Stimulated activated CD8-positive, alpha-beta memory T cell treated with anti-CD3 and anti-CD28 coated beads, Interleukin-15, amount 100 ng/mL, for 4 hours (primary cell): ENCODE measurements at places on chromosomes 7 and 10.
A peak's percentile ranks its signal among the peaks of the same experiment; 100 is the strongest.

GRCh38 chr10:92829042-92829785 lies 19.1 kb upstream of the EXOC6 start:
- no peak for DNase-seq

DNA sequence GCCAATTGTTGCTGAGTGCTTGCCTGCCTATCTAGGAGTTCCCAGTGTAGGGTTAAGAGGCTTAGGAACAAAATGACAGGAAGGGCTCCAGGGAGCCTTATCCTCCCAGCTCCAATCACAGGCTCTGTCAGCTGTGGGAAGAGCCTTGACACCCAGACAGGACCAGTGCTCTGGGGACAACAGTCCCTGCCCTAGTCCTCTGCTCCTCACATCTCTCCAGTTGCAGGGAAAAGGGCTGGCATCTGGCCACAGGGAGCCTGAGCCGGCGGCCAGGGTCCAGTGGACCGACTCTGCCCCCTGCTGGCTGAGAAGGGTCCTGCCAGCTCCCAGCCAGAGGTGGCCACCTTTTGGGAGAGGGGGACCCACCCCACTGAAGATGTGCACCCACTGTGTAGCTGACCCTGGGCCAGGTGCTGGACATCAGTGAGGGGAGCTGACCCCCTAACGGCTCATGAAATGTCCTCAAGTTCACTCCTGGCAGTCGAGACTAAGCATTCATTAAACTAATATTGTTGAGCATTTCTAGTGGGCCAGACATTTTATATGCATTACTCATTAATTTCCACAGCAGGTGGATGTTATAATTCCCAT lies 17.6 kb downstream of the DNAJB12 start:
- DNase-seq, result peak; percentile 38

DNA sequence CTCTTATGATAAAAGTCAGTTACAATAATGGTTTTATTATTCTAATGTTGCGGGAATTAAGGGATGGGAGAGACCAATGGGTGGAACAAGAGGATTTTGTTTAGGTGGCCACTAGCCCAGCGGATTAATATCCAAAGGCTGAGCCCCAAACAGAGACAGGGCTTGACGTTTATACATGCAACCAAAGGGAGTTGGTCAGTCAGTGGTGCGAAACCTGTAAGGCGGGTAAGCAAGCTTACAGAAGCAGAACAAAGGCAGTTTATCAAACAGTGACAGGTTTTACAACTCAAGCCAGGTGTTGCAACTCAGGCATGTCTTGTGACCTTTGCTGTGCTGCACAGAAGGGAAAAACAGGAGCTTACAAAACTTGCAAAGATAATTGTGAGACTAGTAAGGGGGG lies 622.9 kb upstream of the MBL2 start:
- DNase-seq, result no peak

- no peak for DNase-seq
Observed at GRCh38 chr10:88386204-88386788, 196.8 kb downstream of the RNLS start.

GRCh38 chr7:78563191-78563590 lies 764.6 kb downstream of the PHTF2 start:
- DNase-seq, result no peak

- no peak for DNase-seq
Observed at GRCh38 chr7:121449329-121449728, 53.2 kb upstream of the FAM3C start.

DNA sequence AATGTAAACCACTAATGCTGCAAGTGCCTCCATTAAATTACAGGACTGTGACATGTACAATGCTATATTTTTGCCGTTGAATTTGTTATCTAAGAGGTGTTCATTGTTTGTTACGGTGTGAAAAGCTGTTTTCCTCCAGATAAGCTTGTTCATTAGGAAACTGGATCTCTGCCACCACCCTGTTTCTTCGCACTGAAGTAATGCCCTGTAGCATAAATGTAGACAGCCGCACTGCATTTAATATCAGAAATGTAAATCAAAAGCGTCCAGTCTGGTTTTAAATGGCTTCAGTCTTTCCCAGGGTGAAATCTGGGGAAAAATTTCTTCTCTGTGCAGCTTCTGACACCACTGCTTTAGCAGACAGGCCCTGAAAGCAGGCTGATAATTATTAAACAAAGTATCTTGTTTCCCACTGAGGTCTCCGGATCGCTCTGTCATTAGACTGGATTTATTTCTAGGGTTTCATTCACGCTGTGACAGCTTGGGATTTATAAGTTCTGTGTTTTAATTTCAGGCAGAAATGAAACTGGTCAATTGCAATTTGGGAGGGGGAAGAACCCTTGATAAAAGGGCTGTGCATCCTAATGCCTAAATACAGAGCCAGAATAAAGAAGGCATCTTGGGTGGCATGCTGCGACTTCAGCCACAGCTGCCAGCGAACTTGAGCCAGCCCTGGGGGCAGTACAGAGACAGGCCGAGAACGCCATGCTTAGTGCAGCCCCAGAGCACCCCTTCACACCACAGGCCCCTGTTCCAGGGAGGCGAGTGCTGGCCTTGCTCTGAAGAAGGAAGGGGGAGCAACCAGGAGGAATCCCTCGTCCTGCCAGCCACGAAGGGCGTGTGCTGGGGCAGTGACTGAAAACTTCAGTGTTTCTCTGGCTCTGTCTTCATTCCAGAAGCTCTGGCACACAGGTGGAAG lies 547.7 kb upstream of the GALNT17 start:
- no peak for DNase-seq

GRCh38 chr7:112752576-112752975 lies 37.6 kb downstream of the TMEM168 start:
- DNase-seq, result no peak

DNA sequence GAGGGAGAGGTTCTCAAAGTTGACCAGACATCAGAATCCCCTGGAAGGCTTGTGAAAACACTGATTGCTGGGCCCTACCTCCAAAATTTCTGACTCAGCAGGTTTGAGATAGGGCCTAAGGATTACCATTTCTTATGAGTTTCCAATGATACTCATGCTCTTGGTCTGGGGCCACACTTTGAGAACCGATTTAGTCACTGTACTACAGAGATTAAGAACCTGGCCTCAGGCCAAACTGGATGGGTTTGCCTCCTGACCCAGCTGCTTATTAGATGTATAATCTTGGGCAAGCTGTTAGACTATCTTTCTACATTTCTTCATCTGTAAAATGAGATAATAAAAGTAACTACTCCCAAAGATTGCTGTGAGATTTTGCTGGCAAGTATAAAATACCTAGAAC lies 77.1 kb upstream of the SCIN start:
- no peak for DNase-seq

GRCh38 chr7:140156460-140157080 lies 20.2 kb downstream of the KDM7A start:
- no peak for DNase-seq

- DNase-seq, result no peak
Observed at GRCh38 chr7:155226261-155227003, 71.2 kb upstream of the INSIG1 start.

DNA sequence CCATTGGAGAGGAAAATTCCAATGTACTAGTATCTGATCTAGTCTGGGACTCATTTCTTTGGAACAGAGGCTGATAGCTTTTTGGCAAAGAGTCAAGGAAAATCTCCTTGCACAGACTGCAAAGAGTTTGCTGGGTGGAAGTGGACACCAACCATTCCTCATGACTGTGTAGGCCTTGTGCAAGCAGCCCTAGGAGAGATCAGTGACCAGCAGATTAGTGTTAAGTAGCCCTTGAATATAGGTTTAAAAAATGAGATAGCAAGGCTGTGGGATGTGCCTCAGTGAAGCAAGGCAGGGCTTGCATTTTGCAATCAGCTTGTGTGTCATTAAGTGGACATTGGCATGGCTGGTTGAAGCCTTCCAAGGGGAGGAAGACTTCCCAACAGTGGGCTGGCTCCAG lies 341.6 kb downstream of the PLXNA4 start:
- no peak for DNase-seq

DNA sequence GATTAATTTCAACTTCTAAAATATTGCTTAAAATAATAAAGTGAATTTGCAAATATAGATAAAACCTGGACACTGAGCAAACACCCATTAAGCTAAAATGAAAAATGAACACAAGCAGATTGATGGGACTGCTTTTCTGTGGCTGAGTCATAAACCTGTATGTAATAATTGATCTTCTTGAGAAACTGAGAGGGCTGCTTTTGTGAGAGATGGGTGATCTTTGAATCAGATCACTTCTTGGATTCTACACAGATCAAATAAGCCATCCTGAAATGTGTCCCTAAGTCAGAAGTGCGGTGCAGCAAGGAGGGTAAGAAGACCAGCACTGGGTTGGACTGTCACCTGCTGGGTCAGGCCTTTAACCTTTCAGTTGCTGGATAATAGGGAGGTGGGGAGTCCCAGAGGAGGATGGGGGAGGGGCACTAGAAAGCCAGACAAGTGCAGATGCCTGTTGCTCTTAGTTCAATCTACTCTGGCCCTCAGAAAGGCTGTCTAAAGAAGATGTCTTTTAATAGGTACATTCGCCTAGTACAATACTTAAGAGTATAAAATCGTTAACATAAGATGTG lies 178.2 kb upstream of the NAMPT start:
- DNase-seq, result no peak

DNA sequence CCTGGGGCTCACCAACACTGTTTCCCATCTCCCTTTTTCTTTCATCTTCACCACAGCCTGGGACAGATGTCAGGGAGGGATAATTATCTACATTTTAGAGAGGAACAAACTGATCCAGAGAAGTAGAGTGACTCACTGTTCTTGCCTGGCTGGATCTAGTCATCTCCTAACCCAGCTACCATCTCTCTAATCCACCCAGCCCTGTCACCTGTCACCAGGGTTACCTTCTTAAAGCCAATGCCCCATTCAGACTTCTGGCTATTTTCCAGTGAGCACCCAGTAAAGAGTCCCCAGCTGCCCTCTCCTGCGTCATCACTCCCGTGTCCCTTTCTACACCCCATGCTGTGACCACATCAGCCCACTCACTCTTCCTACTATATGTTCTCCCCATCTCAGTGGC lies 68.4 kb upstream of the DUSP5 start:
- DNase-seq, result no peak

DNA sequence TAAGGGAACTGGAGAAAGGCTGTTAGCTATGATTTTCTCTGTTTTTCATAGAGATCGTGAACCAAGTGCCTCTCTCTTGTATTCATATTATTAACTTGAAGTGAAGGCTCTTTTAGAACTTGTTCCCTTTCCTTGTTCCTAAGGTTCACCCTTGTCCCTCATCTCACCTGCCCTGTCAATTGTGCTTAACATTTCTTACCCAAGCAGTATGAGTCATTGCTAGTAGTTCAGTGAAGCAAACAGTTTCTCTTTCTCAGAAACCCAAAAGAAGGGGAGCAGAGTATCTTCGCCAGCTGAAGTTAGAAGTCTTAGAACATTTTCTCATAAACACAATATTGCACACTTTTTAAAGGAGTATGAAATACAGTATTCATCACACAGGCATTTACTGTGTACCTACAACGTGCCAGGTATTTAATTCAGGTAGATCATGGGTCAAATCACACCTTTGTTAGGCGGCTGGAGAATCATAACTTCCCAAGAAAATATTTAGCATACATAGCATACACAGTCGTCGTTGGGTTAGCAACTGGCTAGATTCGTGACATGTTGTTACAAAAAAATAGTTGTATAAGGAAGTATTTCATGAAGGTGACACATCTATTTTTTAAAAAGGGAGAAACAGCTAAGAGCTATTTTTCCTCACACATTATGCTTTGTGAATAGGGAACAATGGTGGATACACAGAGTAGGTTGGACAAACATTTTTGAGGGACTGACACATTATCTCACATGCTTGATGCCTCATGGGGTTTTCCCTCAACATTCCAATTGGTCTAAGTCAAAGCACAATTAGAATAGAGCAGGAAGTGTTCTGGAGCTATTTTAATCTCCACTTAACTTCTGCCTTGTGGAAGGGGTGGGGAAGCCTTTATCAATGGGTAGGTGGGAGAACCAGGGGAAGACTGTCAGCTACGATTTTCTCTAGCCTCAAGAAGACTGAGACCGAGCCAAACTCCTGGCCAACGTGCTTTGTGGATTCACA lies 13.2 kb downstream of the HDAC9 start:
- no peak for DNase-seq

DNA sequence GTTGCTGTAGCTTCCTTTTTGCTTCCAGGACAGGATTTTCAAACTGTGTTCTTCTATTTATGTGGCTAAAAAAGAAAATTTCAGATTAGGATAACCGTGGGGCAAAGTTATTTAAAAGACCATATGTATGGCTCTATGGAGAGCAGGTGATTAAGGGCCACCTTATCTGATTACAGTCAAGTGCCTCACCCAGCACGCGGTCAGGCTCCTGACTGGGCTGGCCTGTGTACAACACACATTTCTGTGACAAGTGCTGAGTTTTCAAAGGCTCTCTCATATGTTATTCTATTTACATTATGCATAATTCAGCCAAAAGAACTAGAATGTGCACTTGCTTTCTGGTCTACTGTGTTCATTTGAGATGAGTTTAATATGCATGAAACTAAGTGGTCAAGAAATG lies 547.4 kb downstream of the PHTF2 start:
- DNase-seq, result no peak

- DNase-seq, result no peak
Observed at GRCh38 chr7:51014811-51015210, 232.1 kb upstream of the GRB10 start.

DNA sequence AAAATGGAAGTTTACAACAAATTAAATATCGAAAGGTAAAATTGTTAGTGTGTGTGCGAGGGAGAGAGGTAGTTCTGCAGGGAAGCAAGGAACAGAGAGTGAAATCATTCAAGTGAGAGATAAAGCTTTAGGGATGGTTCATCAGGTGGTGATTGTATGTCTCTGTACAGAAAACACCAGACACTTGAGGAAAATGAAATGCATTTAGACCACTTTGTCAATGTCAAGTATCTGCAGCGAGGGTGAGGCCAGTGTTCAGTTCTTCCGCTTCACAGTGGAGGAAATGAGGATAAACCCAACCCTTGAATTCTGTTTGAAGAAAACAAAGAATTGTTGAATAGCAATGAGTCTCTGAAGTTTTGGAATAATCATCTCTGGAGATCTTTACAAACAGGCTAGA lies 14.4 kb upstream of the ITGB1 start:
- DNase-seq, result no peak

GRCh38 chr7:139883814-139884213 lies 54.8 kb downstream of the TBXAS1 start:
- no peak for DNase-seq

DNA sequence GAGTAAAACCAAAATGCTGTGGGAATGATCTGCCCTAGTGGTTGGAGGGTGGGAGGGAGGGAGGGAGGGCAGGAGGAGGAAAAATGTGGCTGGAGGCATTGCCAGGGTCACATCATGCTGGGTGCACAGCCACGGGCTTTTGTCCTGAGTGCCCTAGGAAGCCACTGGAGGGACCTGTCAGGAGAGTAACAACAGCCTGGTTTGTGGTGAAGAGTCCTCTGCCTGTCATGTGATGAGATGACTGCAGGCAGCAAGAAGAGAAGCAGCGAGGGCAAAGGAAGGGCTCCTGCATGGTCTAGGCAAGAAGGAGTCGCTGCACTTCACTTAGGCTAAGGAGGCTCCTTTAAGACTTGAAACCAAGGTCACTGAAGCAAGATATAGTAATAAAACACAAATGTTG lies 65.6 kb downstream of the PKD1L1 start:
- DNase-seq, result no peak

DNA sequence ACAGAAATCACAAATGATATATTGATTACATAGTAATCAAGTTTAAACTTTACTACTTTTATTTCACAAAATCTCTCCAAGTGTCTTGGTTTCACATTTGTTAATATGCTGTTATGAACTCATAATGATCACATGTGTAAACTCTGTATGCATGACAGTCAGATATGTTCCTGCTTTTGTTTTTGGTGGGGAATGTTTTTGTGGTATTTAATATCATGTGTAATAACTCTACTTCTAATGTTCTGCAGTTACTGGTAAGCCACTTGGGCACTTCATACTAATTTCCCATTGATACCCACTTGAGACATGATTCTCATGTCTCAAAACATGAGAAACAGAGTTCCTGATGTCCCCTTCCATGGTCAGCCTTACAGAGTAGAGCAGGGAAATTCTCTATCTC lies 109.1 kb upstream of the INHBA start:
- DNase-seq, result no peak
